ENCODE measurements at places on chromosomes 6 and 20. TPM values are rescaled to one million over a fixed set of nuclear protein-coding genes. Genes with fewer than 3 reads are reported as not detected.

DACT2 gene
- 0.27 TPM for total RNA-seq

- no peak for DNase-seq
These were observed 316.6 kb downstream of the RFPL4B start for GRCh38 chr6:112663698-112664097.

DNA sequence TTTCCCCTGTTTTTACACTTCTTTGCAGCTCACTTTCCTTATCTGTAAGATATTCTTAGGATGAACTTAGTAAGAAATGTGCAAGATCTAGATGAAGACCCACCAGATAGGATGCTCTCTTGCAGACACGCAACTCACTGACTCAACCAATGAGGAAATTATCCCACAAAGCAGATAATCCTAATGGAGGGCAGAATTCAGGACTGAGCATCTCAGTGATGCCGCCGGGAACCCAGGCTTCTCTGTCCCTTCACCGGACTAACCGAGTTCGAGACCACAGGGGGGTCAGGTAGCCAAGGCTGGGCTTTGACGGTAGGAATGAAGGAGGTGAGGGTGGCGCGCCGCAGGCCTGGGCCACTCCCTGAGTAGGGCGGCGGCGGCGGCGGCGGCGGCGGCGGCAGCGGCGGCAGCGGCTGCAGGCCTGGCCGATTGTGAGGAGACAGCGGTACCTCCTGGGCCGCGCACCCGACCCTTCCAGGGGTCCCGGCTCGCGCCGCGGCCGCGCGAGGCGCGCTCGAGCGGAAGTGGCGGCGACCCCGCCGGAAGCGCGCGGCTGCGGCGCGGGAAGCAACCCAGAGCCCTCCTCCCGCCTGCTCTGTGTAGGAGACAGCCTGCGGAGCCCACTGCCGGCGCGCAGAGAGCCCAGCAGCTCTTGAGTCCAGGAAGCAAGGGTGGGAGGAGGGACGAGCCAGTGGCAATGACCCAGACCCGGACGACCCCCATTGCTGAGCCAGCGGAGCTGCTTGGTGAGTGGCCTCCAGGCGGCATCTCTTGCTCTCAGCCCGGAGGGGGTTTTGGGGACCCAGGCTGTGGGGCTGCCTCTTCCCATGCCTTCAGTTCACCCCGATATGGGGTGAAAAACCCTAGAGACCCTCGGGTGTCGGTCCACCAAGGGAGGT is at the start of gene KHDC1:
Gene KHDC1 (minus strand): TSS at position 526 of the 899 bp plus-strand sequence. CDS start 20,679 bp downstream, outside the sequence.
- peak; percentile 38 for DNase-seq

FKBP5 gene
- total RNA-seq: 600 TPM

BTN1A1 gene
- total RNA-seq: not detected

- peak; percentile 78 for DNase-seq
These were observed 149.4 kb upstream of the MLIP start for GRCh38 chr6:53961679-53962370.

DNA sequence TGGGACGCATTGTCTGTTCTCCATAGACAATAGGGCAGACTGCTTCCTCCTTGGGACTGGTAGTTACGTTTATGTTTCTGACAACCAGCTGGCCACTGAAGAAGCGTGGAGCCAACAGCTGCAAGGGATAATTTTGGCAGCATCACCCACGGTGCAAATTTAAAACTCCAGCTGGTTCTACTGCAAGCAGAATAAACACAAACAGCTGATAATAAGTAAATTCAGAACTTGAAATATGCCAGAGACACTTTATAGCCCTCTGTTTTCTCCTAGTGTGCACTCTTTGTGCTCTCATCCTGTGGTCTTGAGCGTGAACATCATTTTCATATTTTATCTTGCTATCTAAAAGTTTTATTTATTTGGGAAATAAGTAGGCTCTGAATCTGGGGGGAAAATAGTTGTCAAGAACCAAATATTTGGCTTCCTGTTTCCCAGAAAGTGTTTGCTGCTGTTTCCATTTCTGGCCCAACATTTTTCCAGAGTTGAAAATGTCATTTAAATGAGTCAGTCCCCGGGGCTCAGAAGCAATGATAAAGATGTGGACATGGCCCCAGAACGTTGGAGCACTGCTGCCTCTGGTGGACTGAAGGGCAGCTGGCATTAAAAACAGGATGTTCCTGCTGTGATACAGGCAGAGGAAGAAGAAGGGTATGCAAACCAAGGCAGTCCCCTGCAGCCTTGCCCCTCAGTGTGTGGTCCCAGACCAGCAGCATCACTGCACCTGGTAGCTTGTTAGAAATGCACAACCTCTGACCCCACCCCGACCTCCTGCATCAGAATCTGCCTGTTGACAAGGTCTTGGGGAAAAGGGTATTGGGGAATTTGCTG is 12.5 kb upstream of the THBD start:
- DNase-seq: peak; percentile 14

GRCh38 chr20:32355417-32355841 is 2.7 kb upstream of the ASXL1 start:
- no peak for DNase-seq

MANEA gene
- 13.6 TPM for total RNA-seq

DNA sequence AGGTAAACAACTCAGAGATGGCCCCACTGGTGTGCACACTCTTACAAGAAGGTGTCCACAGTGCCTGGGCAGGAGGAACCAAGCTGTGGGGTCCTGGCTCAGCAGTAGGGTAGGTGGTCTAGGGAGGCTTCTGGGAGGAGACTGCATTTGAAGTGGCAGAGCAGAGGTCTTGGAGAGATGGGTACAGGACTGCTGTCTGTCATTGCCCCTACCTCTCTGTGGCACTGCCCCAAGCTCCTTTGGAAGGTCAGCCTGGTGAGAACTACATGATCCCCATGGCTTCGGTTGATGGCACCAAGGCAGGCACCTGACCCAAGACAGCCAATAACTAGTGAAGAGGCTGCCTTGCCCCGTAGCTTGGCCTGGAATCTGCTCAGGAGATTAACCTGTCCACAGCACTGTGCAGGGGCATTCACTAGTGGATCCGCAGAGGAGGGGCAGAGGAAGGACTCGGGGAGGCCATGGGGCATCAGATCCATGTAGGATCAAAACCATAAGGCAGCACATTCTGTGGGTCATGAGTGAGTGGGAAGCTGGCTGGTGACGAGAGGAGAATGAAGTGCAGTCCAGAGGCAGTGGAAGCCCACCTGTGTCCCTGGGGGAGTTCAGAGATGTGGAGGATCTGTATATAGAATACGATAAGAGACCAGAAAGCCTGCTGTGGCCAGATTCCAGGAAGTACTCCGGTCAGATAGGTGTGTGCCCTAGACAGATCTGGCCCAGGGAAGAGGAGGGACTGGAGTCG is 162.0 kb downstream of the GRM4 start:
- DNase-seq: no peak

GRCh38 chr6:84867521-84867920 is 103.1 kb upstream of the TBX18 start:
- DNase-seq: no peak

All from thyroid gland (tissue), 4 donors.